ENCODE measurements at places on chromosomes 5 and 9.
A peak's percentile ranks its signal among the peaks of the same experiment; 100 is the strongest.

DNA sequence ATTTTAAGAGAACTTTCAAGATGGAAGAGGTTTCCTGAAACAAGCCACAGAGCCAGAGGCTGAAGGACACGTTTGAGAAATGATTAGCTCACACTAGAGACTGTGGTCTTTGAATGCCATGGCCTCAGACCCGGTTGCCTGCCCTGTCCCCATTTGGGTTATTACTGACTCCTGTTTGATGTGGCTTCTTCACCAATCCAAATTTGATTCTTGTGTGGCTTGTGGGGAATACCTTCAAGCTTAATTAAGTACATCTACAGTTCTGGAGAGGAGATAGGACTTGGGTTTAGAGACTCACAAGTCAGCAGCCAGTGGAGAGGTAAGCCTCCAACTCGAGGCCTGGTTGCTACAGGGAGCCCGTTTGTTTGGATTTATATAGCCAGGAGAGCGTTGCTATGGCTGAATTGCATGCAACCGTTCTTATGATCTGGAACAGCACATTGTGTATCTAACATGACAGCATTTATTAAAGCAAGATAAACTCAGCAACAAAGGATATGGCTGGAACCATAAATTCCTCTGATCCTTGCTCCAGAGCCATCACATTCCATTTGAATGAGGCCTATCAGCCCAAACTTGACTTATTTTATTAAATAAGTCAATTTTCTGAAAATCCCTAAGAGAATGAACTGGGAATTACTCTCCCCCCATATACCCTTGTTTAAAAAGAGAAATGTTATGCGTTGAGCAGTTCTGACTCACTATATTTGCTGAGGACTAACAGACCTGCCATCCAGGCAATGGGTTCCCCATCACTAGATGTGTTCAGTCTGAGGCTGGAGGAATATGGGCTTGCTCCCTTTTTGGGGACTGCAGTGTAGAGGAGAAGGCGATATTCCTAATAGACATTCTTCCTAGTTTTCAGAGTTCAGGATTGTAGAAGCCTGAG is 88.4 kb upstream of the TNFSF8 start:
- no peak for DNase-seq

GRCh38 chr9:124797343-124798103 is 20.6 kb downstream of the OLFML2A start:
- no peak for DNase-seq

DNA sequence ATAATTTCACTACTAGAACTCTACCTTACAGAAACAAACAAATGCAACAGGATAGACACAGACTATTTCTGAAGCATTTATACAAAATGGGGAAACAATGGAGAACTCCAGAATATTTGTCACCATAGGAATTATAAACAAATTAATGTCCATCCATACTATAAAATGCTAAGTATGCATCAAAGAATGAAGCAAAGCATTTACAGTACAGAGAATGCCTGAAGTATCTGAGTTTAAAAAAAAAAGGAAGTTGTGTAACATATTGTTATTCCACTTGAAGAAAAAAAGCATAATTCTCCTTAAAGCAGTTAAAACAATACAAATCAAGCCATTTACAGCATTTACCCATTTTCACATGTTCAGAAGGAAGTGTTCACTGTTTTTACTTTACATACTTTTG is 53.0 kb downstream of the DROSHA start:
- DNase-seq = no peak

DNA sequence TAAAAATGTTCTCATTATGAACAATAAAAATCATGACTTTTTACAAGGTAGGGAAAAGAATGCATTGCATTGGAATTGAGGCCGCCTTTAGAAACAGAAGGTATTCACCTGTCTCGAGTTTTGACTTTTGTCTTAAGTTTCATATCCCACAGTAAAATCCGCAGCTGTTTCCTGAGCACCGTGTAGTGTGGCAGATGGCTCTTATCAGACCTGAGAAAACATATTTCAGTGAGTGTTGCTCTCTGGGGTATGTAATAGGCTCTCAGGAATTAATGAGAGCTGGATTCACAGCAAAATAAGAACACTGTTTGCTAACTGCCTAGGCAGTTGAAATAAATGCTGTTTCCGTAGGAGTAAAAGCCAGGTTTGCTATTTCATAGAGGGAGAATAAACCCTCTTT is 221.4 kb downstream of the CFAP90 start:
- DNase-seq = peak; percentile 45

DNA sequence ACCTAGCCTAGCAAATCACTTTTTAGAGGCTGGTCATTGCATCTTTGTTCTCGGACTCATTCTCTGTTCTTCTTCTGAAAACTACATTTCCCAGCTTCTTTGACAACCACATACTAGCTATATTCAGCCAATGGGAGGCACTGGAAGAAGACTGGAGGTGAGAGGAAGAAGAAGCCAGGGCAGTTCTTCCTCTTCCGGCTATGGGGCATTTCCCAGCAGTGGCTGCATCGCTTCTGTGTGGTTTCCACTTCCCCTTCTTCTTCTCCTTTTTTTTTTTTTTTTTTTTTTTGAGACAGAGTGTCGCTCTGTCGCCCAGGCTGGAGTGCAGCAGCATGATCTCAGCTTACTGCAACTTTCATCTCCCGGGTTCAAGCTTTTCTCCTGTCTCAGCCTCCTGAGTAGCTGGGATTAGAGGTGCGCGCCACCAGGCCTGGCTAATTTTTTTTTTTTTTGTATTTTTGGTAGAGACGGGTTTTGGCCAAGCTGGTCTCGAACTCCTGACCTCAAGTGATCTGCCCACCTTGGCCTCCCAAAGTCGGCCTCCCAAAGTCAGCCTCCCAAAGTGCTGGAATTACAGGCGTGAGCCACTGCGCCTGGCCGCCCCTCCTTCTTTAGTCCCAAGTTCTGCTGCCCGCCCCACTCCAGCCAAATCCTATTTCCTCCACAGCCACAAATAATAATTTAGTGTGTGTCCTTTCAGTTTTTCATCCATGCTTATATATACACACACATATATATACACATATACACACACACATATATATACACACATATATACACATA is 6.9 kb upstream of the UBAP1 start:
- no peak for DNase-seq

DNA sequence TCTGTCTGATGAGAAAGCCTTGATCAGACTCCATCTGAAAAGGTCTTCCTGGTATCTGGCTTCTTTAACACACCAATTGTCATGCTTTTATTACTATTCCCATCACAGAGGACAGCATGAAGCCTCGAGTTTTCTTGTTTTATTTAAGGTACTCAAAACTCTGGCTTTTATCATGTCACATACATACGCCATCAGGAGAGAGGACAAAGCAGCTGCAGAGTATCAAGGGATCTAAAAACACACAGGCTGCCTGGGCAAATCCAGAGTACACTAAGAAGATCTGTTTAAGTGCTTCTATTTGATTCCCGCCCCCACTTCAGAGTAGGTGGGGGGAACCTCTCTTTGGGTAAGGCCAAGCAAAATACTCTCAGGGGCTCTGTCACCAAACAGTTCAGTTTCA is 277.2 kb downstream of the SPOCK1 start:
- no peak for DNase-seq

DNA sequence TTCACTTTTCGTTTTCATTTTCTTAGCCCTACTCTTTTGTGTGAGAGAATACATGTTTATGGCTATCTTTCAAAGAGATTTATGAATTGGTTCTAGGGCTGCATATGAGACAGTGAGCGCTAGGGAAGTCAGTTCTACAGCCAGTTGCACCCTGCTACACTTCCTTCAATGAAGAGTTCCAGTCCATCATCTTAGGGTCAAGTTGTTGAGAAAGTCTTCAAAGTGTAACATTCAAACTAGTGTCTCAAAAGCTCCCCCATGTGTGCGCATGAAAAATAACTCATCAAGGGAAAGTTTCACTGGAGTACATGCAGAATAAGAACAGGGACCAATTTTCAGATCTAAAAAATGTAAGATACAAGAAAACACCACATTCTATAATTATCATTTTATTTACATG is 317.2 kb downstream of the DEPDC1B start:
- peak; percentile 6 for DNase-seq

GRCh38 chr9:89621031-89621430 is 16.2 kb downstream of the GADD45G start:
- DNase-seq = no peak

Data from NCI-H2081 treated with DMSO at 0.1 percent for 48 hours (cell line).